ENCODE measurements at places on chromosomes 13 and 19. TPM values are rescaled to one million over a fixed set of nuclear protein-coding genes. Genes with fewer than 3 reads are reported as not detected.

The CGB1 gene
- total RNA-seq, result not detected

The CYP2F1 gene
- not detected for total RNA-seq

The NCAN gene
- not detected for total RNA-seq

The IFI30 gene
- 8.1 TPM for total RNA-seq

The PROZ gene
- not detected for total RNA-seq

Measured in right atrium auricular region (tissue), 2 donors.